ENCODE measurements at places on chromosomes 1 and 21.

GRCh38 chr1:198088360-198089071, 68.3 kb upstream of the NEK7 start:
- ATAC-seq = no peak

DNA sequence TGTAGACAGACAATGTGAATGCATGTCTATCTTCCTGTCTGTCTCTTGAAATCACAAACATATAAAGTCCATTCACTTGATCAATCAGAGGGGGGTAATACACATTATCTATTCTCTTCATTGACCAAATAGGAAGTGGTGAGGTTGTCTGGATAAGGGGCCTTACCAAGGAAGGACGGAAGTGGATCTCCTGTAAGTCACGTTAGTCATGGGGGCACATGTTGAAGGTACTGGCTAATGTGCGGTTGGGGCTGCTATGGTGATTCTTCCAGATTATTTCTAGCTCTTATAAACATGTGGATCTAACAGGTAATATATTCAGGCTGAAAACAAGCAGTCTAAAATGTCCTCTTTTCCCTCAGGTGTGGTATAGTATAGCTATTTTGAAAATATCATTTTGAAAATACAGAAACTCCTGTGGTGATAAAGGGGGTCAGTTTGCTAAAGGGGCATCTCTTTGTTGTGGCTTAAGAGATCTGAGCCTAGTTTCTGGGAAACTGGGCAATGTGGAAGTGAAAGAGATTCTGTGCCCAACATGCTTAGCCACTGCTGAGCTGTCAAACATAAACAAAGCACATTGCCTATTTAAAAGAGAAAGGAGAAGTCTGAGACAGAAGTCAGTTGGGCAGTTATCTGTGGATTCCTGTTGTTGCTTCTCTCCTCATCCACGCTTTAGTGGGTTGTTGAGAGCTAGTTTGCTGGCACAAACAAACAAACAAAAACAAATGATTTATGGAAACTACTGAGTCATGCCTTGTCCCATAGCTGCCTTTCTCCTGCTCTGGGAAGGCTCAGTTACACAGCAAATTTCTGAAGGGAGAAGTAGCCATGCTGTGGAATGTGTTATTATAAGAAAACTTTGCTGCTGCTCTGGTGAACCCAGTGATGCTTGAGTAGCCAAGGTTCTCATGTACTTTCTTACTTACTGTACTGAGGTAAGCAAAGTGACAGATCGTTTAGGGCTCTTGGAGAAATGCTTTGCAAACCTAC, 166.9 kb downstream of the HLX start:
- peak; percentile 60 for ATAC-seq

DNA sequence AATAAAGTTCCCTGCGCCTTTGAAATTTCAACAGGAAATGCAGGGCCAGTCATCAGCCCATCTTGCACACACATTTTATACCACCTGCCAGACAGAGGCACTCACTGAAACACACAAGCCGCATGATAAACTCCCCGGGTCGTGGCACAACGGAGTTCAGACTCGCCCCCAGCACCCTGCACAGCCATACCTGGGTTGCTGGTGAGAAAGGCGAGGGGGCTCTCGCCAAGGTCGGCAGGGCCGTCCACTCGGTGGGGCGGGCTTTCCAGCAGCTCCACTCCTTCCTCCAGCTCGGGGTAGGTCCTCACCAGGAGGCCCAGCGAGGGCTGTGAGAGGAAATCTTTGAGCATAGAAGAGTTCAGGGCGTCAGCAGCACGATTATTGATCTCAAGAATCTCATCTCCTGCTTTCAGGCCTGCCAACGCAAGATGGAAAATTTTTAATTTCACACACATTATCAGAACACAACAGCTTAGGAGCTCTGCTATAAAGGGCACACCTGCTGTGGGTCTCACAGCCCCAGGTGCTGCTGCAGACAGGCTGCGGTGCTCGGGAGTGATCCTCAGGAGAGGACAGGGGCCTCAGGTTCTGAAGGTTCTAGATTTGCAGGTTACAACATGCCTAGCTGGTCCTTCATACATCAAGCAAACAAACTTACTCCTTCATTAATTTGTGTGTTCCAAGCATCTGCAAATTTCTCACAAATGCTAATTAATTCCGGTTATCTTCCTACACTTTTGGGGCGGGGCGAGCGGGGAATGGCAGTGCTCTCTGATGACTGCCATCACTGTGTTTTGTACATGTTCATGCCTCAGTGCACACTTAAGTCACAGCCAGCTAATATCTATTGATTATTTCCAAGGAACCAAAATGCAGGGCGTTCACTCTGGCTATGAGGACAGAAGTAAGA, 144.2 kb upstream of the KRTAP19-8 start:
- ATAC-seq = no peak

GRCh38 chr1:26701266-26701994, 5.6 kb downstream of the ARID1A start:
- peak; percentile 21 for ATAC-seq

- no peak for ATAC-seq
Measured at GRCh38 chr1:151718666-151719065, 2.1 kb upstream of the CELF3 start.

DNA sequence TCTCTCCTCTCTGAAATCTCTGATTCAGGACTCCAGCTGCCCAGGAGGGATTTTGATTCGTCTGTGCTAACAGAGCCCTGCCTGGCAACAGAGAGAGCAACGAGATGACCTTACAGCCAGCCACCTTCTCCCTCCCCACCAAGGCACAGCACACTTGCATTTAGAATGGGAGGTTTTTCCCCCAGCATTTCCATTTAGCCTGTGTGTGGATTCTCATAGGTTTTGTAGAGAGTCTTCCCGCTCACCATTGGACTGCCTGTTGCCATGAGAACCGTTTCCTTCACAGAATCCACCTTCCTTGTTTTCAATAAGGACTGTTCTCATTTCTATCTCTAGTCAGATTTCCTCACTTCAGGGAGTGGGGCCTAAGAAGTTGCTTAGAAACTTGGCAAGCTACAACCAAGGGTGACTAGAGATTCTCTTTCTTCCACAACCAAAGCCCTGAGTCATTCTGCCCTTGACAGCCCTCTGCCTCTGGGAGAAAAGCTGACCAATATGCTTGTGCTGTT, 5.8 kb upstream of the IKBKE start:
- ATAC-seq = peak; percentile 41
